CD4-positive, alpha-beta T cell treated with Interleukin-17A for 4 hours (primary cell): ENCODE measurements at places on chromosomes 5 and 9.

GRCh38 chr9:97573482-97574073, 59.6 kb downstream of the TSTD2 start:
- DNase-seq, result no peak

DNA sequence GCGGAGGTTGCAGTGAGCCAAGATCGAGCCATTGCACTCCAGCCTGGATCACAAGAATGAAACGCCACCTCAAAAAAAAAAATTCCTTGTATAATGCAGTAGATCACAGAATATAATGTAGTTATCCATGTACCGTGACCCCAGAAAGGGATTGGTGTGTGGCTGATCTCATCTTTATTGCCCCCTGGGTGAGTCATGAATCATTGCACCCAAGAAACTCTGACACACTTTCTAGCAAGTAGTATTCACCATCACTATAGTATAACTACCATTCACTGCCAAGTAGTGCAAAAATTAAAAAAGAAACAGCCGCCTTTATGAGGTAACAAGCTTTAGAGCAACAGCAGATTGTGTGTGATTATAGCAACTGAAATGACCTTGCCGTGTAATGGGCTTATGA, 23.7 kb upstream of the ANKH start:
- DNase-seq, result no peak

GRCh38 chr5:61450493-61451279, 118.6 kb downstream of the ZSWIM6 start:
- DNase-seq, result no peak

DNA sequence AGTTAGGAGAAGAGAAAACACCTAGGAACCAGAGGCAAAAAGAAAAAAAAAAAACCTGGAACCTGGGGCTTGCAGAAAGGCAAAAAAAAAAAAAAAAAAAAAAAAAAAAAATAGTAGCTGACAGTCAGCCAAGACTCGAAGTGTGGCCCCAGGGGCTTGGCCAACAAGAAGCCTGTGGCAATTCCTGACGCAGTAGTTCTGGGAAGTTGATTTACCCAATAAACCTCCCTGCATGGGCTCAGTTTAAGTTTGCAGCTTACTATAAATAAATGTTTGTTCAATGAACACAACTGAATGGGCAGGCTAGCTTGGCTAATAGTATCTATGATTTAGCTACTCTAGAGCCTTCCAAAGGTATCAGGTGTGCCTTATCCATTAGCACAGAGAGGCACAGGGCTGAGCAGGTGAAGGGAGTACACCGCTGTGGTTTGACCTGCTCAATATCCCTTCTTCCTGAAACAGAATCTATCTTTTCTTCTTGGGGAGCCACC, 21.3 kb upstream of the GLRX start:
- DNase-seq, result no peak

DNA sequence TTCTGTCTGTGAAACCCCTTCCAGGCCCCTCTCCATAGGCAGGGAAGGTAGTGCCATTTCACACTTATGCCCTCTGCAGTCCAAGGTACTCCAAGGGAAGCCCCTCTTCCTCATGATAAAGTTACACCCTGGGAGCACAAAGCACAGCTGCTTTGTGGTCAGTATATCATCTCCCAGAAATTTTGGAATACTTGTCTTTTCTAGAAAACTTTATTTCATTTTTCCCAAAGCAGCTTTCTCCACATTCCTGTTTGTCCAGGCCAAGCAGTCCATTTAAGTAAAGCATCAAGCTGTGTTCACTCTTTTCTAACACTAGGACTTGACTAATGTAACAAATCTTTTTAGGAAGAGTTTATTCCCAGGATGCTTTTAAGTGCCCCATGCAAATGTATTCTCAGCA, 371.8 kb upstream of the RGMB start:
- no peak for DNase-seq

- no peak for DNase-seq
Observed at GRCh38 chr9:130422546-130422945, 22.2 kb upstream of the ASS1 start.

- no peak for DNase-seq
Observed at GRCh38 chr9:98057138-98057799, 737 bp downstream of the NANS start.

DNA sequence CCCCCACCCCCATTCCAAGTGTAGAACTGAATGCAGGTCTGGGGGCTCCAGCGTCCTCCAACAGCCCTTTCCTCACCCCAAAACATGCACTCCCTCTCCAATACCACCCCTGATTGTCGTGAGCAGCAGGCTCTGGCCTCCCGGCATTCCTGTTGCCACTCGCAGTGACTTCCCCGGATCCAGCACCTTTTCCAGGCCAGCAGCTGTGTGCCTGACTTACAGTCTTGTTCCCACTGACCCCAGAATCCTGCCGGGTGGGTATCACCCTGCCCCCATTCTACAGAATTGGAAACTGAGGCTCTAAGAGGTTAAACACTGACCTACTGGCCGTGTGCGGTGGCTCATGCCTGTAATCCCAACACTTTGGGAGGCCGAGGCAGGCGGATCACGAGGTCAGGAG, 127.2 kb downstream of the OLFM1 start:
- no peak for DNase-seq

- DNase-seq, result no peak
Observed at GRCh38 chr5:101103874-101104273, 200.8 kb upstream of the ST8SIA4 start.

GRCh38 chr9:127221695-127222094, 42.9 kb upstream of the GARNL3 start:
- DNase-seq, result peak; percentile 27

DNA sequence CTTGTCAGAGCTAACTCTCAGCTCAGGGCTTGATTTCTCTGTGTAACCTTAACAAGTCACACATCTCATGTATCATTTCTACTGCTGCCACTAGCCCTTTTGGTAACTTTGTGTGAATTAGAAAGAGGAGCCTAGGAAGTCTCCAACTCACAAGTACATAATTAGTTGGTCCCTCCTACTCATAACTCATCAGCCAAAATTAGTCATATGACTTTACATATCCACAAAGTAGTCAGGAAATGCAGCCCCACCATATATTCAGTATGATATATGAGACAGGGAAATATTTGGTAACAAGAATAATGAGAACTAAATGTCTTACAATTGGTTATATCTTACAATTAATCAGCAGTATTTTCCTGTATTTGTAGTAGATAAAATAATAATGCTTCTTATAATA, 250.2 kb downstream of the SH3GL2 start:
- no peak for DNase-seq

DNA sequence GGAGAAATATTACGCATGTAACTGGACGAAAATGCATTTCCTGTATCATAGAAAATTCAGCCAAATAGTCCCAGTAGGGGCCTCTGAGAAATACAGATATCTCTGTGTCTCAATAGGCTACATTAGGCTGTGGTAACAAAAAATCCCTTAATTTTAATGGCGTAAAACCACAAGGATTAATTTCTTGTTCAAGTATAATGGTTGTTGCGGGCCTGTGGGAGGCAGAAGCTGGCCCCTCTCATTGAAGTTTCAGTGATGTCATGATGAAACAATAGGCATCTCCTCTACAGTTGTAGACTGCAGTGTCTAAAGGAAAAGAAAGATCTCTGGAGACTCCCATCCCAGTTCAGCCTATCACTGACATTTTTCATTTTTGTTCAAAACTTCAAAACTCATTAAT, 1625.6 kb upstream of the C9orf72 start:
- DNase-seq, result no peak
